ENCODE measurements at places on chromosomes 4 and X. TPM values are rescaled to one million over a fixed set of nuclear protein-coding genes. Genes with fewer than 3 reads are reported as not detected.

DNA sequence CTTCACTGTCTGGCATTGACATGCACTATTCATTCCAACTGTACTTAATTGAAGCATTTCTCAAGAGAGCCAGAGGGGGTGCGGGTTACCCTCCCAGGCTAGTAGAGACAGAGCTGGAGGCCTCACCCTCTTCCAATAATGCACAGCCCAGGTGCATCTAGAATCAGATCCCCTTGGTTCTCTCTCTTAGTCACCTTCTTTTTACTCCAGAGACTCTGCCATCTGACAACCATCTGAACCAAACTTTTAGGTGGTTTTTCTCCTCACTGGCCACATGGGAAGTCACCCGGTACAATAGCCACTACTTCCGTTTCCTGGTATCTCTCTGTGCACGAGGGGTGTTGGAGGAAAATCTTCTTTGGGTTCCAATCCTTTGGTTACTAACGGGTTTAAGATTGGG, 81.3 kb downstream of the SLC2A9 start:
- no peak overlapping the region for H3K4me3 ChIP-seq
- no peak overlapping the region for H3K27ac ChIP-seq

DNA sequence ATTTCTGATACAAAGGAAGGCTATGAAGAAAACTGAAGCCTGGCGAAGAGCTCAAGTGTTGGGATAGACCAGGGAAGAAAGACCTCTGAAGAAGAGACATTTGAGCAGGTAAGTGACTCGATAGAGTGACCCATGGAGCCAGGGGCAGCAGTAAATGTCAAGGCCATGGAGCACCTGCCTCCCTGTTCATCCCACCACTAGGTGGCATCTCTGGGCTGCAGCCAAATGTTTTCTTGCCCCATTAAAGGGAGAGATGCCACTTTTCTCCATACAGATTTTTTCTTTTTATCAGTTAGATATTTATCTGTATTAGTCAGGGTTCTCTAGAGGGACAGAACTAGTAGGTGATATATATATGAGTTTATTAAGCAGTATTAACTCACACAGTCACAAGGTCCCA, 4.9 kb upstream of the ZNF81 start:
- no peaks in the 10 kb centered on the region for H3K36me3 ChIP-seq
- H3K4me3 ChIP-seq, result no peak overlapping the region
- no peaks in the 10 kb centered on the region for H3K27me3 ChIP-seq
- peak; percentile 59 for DNase-seq

HTN3 gene
- total RNA-seq, result not detected

- DNase-seq, result no peak
- no peak overlapping the region for H3K4me3 ChIP-seq
- H3K27ac ChIP-seq, result no peak overlapping the region
- no peaks in the 10 kb centered on the region for H3K4me1 ChIP-seq
- peaks cover 5% of the 10 kb centered on the region for H3K36me3 ChIP-seq
- H3K27me3 ChIP-seq, result no peaks in the 10 kb centered on the region
Measured at GRCh38 chrX:47880927-47881326, 44.2 kb downstream of the ZNF81 start.

DNA sequence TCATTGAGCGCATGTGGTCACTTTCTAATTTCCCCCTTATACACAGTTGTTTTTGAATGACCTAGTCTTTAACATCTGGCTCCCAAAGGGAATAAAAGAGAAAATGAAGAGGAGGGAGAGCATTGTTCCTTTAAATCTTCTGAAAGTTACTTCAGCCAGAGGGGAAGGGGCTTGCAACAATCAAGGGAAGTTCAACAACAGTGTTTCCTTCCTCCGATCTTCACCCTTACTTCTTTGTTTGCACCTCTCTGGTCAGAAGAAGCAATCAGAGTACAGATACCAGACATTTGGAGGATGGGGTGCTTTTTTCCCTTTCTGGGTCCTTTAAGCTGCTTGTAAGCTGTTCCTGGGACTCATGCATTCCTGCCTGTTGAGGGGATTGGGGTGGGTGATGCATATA, 125.4 kb downstream of the TBC1D19 start:
- H3K27ac ChIP-seq, result no peak overlapping the region
- DNase-seq, result no peak
- peaks cover 9% of the 10 kb centered on the region for H3K36me3 ChIP-seq
- H3K27me3 ChIP-seq, result peaks cover 2% of the 10 kb centered on the region
- no peaks in the 10 kb centered on the region for H3K4me1 ChIP-seq

- DNase-seq, result no peak
- H3K4me1 ChIP-seq, result no peaks in the 10 kb centered on the region
- H3K27ac ChIP-seq, result no peak overlapping the region
- no peaks in the 10 kb centered on the region for H3K36me3 ChIP-seq
- H3K27me3 ChIP-seq, result no peaks in the 10 kb centered on the region
Measured at GRCh38 chrX:40513835-40514234, 66.9 kb upstream of the ATP6AP2 start.

GRCh38 chr4:158128540-158128939, 44.3 kb downstream of the GASK1B start:
- no peaks in the 10 kb centered on the region for H3K36me3 ChIP-seq
- no peak for DNase-seq
- H3K4me1 ChIP-seq, result no peaks in the 10 kb centered on the region
- H3K27me3 ChIP-seq, result no peaks in the 10 kb centered on the region

DNA sequence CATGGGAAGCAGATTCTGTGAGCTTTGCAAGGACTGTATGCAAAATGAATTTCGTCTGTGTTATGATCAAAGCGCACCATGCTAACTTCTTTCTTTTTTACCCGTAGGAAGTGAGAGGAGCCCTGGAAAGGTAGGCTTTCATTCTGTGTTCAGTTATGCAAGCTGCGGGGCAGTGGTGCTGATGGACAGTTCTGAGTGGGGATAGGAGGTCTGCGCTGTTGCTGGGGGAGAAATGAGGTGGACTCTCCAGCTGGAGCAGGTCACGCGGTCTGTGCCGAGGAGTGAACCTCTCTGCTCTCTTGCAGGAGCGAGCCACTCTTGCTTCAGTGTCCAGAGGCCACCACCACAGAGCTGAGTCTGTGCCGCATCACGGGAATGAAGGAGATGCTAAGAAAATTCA, 4.5 kb downstream of the TRIML1 start:
- H3K4me3 ChIP-seq, result no peak overlapping the region
- peaks cover 8% of the 10 kb centered on the region for H3K4me1 ChIP-seq
- H3K27ac ChIP-seq, result no peak overlapping the region
- DNase-seq, result no peak

- H3K4me1 ChIP-seq, result no peaks in the 10 kb centered on the region
- H3K27ac ChIP-seq, result no peak overlapping the region
- H3K4me3 ChIP-seq, result no peak overlapping the region
Measured at GRCh38 chr4:41561244-41561643, 23.3 kb downstream of the LIMCH1 start.

ETDA gene
- not detected for total RNA-seq

DNA sequence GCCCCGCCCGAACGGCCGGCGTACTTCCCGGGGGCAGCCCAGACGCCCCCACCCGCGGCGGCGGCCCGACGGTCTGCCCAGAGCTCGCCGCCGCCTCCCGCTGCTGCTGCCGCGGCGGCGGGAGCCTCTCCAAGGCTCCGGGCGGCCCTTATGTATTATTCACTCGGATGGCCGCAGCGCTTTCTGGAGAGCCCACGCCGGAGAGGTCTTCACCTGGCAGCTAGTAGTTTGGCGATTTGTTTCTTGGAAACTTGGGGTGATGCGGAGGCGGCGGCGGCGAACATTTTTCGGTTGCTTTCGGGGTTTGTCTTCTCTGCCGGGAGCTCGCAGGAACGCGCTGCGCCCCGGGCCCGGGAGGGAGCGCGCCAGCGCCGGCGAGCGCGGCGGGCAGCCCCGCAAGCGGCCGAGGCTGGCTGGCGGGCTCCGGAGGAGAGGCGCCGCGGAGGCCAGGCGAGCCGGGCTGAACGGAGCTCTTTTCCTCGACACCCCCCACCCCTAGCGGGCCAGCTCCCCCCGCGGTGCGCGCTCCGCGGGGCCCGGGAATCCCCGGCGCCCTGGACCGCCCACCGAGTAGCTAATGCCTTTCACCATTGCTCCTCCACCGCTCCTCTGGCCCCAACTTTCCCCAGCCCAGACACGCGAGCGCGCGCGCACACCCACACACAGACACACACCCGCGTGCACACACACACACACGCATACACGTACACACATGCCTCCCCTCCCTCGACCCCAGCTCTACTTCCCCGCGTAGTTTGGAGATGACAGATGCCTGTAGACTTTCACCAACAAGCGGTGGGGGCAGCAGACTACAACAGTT, 113.5 kb downstream of the DHX15 start:
- peaks cover 32% of the 10 kb centered on the region for H3K4me1 ChIP-seq
- H3K27ac ChIP-seq, result peak overlapping the region; percentile 81
- peaks cover 17% of the 10 kb centered on the region for H3K27me3 ChIP-seq

- no peaks in the 10 kb centered on the region for H3K36me3 ChIP-seq
- no peak overlapping the region for H3K4me3 ChIP-seq
- H3K27me3 ChIP-seq, result no peaks in the 10 kb centered on the region
- H3K4me1 ChIP-seq, result no peaks in the 10 kb centered on the region
- H3K27ac ChIP-seq, result no peak overlapping the region
Measured at GRCh38 chr4:10354225-10354624, 103.0 kb downstream of the ZNF518B start.

ZMYM3 gene
- 44.2 TPM for total RNA-seq

DNA sequence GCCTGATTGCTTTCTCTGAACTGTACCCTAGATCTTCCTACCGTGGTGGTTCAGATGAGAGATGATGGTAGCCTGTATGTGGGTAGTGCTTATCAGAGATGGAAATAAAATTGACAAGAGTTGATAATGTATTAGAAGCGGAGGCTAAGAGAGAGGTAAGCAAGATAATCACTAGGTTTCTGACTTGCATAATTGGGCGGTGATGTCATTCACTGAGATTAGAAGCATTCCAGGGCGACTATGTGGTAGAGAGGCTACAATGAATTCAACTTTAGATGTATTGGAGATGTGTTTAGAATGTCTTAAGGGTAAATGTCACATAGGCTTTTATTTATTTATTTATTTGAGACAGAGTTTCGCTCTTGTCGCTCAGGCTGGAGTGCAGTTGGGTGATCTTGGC, 415 bp upstream of the TENM3 start:
- H3K27me3 ChIP-seq, result no peaks in the 10 kb centered on the region
- no peak overlapping the region for H3K27ac ChIP-seq
- DNase-seq, result no peak
- no peaks in the 10 kb centered on the region for H3K4me1 ChIP-seq

USP38 gene
- 15.9 TPM for total RNA-seq

DNA sequence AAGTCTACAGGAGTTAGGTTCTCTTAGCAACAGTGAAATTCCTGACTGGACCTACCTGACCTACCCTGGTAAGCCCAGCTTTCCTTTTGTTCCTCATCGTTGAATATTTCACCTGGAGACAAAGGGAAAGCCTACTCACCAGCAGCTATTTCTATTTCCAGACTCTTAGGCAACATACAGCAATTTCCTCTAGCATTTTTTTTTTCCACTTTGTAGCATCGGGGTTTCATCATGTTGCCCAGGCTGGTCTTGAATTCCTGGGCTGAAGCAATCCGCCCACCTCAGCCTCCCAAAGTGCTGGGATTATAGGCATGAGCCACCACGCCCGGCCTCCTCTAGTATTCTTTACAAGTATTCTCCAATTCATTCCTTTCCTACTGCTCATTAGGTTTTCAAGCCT, 6.8 kb upstream of the S100G start:
- no peak overlapping the region for H3K27ac ChIP-seq
- DNase-seq, result no peak
- H3K27me3 ChIP-seq, result peaks cover 1% of the 10 kb centered on the region
- no peaks in the 10 kb centered on the region for H3K4me1 ChIP-seq
- no peaks in the 10 kb centered on the region for H3K36me3 ChIP-seq
- no peak overlapping the region for H3K4me3 ChIP-seq

GRCh38 chr4:76960014-76960413, 10.5 kb downstream of the SEPTIN11 start:
- H3K27ac ChIP-seq, result peak overlapping the region; percentile 43
- peaks cover 65% of the 10 kb centered on the region for H3K4me1 ChIP-seq
- DNase-seq, result no peak
- peaks cover 5% of the 10 kb centered on the region for H3K36me3 ChIP-seq

DNA sequence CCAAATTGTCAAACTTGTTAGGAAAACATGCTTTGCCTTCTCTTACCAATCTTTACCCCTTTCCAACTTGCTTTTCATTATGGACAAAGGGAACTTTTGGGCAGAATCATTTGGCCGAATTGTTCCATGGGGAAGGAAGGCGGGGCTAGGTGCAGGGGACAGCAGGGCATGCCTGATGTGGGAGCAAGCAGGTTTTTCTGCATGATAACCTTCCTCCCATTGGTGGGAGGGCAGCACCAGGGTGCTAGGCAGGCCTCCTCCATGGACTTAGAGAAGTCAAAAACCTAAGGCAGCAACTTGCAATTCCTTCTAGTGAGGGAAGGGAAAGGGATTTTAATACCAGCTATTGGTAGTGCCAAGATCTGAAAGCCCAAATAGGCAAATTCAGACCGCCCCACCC, 260.5 kb downstream of the MAPK10 start:
- no peak overlapping the region for H3K4me3 ChIP-seq
- H3K27ac ChIP-seq, result no peak overlapping the region
- DNase-seq, result no peak
- peaks cover 4% of the 10 kb centered on the region for H3K27me3 ChIP-seq

PPARGC1A gene
- total RNA-seq, result 13.4 TPM

BCORL1 gene
- 14.7 TPM for total RNA-seq

KCND1 gene
- 7.2 TPM for total RNA-seq

DNA sequence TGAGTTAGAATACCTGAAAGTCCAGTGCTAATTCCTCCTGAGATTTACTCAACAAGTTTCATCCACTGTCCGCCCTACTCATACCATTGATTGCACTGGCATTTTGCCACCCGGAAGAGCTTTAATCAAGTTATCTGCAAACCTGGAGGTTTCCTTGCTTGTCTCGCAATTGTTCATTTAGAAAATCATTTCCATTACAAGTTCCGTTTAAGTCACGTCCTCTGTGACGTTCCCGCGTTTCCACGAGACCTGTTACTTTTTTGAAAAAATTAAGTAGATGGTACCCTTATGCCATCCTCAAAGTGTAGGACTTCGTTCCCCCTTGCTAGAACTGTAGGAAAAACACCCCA, 761 bp upstream of the FRYL start:
- peaks cover 21% of the 10 kb centered on the region for H3K27me3 ChIP-seq
- peak overlapping the region; percentile 97 for H3K4me3 ChIP-seq
- peaks cover 23% of the 10 kb centered on the region for H3K4me1 ChIP-seq
- no peaks in the 10 kb centered on the region for H3K36me3 ChIP-seq

- H3K27me3 ChIP-seq, result no peaks in the 10 kb centered on the region
- no peak overlapping the region for H3K27ac ChIP-seq
- no peaks in the 10 kb centered on the region for H3K36me3 ChIP-seq
- DNase-seq, result no peak
Measured at GRCh38 chrX:5117816-5118215, 1110.9 kb downstream of the NLGN4X start.

CABS1 gene
- not detected for total RNA-seq

DNA sequence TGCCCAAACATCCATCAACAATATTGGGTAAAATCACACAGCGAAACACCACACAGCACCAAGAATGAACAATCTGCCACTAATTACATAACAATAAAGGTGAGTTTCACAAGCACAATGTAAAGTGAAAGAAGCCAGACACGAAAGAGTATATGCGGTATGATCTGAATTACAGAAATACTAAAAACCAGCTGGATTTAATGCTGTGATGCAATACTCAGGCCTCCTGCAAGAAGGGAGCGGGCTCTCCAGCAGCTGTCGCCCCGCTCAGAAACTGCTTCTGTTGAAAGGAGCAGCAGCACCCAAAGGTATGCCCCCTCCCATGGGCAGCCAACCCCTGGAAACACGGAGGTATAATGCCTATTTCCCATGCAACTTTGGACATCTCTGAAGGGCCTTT, 77.0 kb downstream of the PAPSS1 start:
- H3K27ac ChIP-seq, result no peak overlapping the region
- H3K27me3 ChIP-seq, result peaks cover 2% of the 10 kb centered on the region
- DNase-seq, result no peak
- no peaks in the 10 kb centered on the region for H3K4me1 ChIP-seq
- H3K4me3 ChIP-seq, result no peak overlapping the region

GRCh38 chrX:107825698-107826237, at the start of gene MID2:
Gene MID2 (plus strand): TSS chrX:107825866. CDS start chrX:107826427, 561 bp downstream.
- peaks cover 2% of the 10 kb centered on the region for H3K27me3 ChIP-seq
- peaks cover 6% of the 10 kb centered on the region for H3K4me1 ChIP-seq
- no peak within 1 kb of the TSS for H3K27ac ChIP-seq

Measured in glutamatergic neuron (in vitro differentiated cells).